ENCODE measurements at places on chromosomes 5 and 9. TPM values are rescaled to one million over a fixed set of nuclear protein-coding genes. Genes with fewer than 3 reads are reported as not detected.
A peak's percentile ranks its signal among the peaks of the same experiment; 100 is the strongest.

DNA sequence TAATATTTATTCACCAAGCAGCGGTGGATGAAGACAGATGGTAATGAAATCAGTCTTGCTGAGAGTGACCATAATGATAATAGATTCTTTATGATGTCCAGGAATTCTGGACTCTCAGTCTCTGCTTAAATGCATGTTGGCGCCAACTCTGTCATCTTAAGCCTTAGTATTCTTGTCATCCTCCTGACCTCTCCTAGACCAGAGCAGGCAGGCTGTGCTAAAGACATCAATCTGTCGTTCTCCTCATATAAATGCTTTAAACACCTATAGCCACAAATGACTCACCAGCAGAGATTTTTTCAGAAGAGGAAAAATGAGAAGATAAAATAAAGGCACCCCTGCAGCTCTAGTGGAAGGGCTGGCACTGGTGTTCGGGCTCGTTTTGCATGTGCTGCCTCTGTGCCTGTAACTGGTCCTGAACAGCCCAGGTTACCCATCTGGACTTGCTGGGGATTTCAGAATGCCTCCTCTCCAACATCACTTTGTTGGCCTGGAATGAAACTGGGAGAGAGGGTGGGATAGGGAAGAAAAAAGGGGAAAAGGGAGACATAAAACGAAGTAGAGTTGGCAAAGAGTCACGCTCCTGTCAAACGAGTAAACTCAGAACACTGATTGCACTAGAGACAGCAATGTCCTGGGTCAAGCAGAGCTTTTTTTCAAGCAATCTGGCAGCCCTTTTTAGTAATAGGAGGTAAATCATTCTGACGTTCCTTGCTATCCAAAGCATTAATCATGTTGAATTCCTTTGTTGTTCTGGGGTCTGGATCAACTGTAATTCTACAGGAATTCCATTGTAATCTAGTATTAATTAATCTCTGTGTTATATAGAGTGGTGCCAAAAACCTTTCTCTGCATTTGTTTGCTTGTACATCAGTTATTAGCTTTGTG is 195.5 kb upstream of the CLINT1 start:
- no peak overlapping the region for H3K27ac ChIP-seq
- no peaks in the 10 kb centered on the region for H3K4me1 ChIP-seq
- H3K36me3 ChIP-seq = no peaks in the 10 kb centered on the region
- H3K4me3 ChIP-seq = no peak overlapping the region
- no peaks in the 10 kb centered on the region for H3K27me3 ChIP-seq
- DNase-seq = no peak

- no peaks in the 10 kb centered on the region for H3K4me1 ChIP-seq
- H3K27me3 ChIP-seq = no peaks in the 10 kb centered on the region
- H3K36me3 ChIP-seq = no peaks in the 10 kb centered on the region
Measured at GRCh38 chr5:159581502-159582249, 251.4 kb upstream of the IL12B start.

GRCh38 chr5:158832731-158833130 is 267.0 kb downstream of the EBF1 start:
- H3K4me1 ChIP-seq = no peaks in the 10 kb centered on the region
- H3K27me3 ChIP-seq = no peaks in the 10 kb centered on the region
- DNase-seq = no peak
- H3K4me3 ChIP-seq = no peak overlapping the region

GRCh38 chr5:180704362-180704761 is 35.5 kb downstream of the OR2Y1 start:
- DNase-seq = peak; percentile 3
- no peak overlapping the region for H3K4me3 ChIP-seq
- H3K27ac ChIP-seq = no peak overlapping the region
- H3K36me3 ChIP-seq = no peaks in the 10 kb centered on the region
- no peaks in the 10 kb centered on the region for H3K27me3 ChIP-seq
- H3K4me1 ChIP-seq = no peaks in the 10 kb centered on the region

The NRG2 gene
- 0.51 TPM for total RNA-seq

DNA sequence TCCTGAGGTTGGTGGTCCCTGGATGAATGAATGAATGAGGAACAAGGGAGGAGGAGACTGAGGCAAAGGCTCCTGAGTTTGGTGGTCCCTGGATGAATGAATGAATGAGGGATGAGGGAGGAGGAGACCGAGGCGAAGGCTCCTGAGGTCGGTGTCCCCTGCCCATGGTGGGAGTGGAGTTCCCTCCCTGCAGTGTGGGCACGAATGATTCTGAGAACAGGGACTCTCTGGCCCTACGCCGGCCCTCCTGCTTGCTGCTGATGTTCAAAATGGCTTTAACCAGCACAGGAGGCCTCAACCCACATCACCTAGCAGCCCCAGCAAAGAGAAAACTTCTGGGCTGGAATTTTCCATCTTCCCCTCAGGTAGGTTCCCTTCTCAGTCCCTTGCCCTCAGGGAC is 377.8 kb downstream of the IRX2 start:
- H3K27ac ChIP-seq = no peak overlapping the region
- H3K4me1 ChIP-seq = no peaks in the 10 kb centered on the region
- H3K4me3 ChIP-seq = no peak overlapping the region
- no peaks in the 10 kb centered on the region for H3K36me3 ChIP-seq
- H3K27me3 ChIP-seq = no peaks in the 10 kb centered on the region

GRCh38 chr5:8752595-8752994 is 793.3 kb downstream of the SEMA5A start:
- no peaks in the 10 kb centered on the region for H3K4me1 ChIP-seq
- no peaks in the 10 kb centered on the region for H3K27me3 ChIP-seq
- H3K36me3 ChIP-seq = no peaks in the 10 kb centered on the region

DNA sequence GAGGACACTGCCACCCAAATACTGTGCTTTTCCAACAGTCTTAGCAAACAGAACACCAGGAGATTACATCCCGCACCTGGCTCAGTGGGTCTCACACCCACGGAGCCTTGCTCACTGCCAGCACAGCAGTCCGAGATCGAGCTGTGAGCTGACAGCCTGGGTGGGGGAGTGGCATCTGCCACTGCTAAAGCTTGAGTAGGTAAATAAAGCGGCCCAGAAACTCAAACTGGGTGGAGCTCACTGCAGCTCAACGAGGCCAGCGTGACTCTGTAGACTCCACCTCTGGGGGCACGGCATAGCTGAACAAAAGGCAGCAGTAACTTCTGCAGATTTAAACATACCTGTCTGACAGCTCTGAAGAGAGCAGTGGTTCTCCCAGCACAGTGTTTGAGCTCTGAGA is 28.8 kb downstream of the EPB41L4A start:
- no peaks in the 10 kb centered on the region for H3K4me1 ChIP-seq
- no peak overlapping the region for H3K27ac ChIP-seq
- DNase-seq = no peak
- no peaks in the 10 kb centered on the region for H3K36me3 ChIP-seq
- no peaks in the 10 kb centered on the region for H3K27me3 ChIP-seq

The PLPP7 gene
- total RNA-seq = 8.2 TPM

The SAXO1 gene
- total RNA-seq = 0.17 TPM

The TLX3 gene
- not detected for total RNA-seq

The RAI14 gene
- total RNA-seq = 82.7 TPM

GRCh38 chr9:124629600-124629999 is 122.4 kb upstream of the NR5A1 start:
- H3K36me3 ChIP-seq = no peaks in the 10 kb centered on the region
- peak; percentile 83 for DNase-seq
- no peak overlapping the region for H3K27ac ChIP-seq

The LRRC19 gene
- not detected for total RNA-seq

GRCh38 chr5:147966829-147967228 is 60.5 kb upstream of the C5orf46 start:
- no peak for DNase-seq
- H3K36me3 ChIP-seq = no peaks in the 10 kb centered on the region
- no peak overlapping the region for H3K27ac ChIP-seq

DNA sequence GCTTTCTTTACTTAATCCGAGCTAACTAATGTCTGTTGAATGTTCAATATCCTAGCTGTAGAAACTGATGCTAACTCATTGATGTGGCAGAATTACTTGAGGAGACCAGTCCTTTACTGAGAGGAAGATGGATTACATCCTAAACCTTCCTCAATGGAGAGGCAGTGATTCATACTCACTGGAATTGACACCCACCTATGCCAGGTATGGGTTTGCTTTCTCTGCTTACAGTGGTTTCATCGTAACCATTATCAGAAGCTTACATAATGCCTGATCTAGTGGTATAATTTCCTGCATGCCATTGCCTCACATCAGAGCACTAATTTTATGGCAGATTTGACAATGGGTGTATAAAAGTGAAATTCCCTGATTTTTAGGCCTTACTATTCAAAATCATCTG is 384.7 kb downstream of the ANXA1 start:
- no peak overlapping the region for H3K4me3 ChIP-seq
- H3K36me3 ChIP-seq = no peaks in the 10 kb centered on the region
- H3K27me3 ChIP-seq = no peaks in the 10 kb centered on the region
- H3K27ac ChIP-seq = no peak overlapping the region

GRCh38 chr9:33934188-33934878 is 114.4 kb downstream of the UBAP2 start:
- H3K27me3 ChIP-seq = no peaks in the 10 kb centered on the region
- no peak overlapping the region for H3K4me3 ChIP-seq
- peaks cover 12% of the 10 kb centered on the region for H3K36me3 ChIP-seq
- no peak for DNase-seq
- H3K4me1 ChIP-seq = no peaks in the 10 kb centered on the region

The PCDHB16 gene
- total RNA-seq = 0.51 TPM

DNA sequence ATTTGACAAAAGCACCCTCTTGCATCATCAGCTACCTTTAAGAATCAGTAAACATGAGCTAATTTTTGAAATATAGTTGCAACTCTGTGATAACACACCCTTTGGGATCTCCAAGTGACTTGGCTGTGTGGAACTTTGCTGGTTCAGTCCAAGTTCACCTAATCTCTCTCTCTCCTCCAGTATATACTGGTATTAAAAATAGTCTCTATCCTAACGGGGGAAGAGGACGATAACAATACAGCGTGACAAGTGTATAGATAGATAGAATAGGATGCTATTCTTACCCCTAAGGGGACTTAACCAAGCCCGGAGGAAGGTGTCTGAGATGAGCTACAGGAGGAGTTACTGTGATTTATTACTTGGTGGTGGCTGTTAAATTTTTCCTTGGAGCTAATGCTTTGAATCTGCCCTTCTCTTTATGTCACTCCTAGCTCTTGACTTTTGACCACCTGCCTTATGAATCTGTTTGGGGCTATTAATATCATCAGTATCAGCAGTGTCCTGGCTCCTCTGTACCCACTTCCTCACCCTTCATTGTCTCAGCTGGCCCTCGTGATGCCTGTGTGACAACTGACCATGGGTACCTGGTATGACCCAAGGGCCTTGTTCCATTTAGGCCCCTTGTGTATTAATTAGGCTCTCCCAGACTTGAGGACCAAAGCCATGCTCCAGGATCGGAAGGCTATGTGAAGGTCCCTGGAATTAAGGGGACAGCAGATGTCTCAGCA is 223.9 kb downstream of the SREK1 start:
- no peaks in the 10 kb centered on the region for H3K27me3 ChIP-seq
- no peak for DNase-seq
- no peak overlapping the region for H3K4me3 ChIP-seq
- no peaks in the 10 kb centered on the region for H3K36me3 ChIP-seq

GRCh38 chr5:6376974-6377520 is 1.3 kb downstream of the MED10 start:
- no peaks in the 10 kb centered on the region for H3K4me1 ChIP-seq
- H3K36me3 ChIP-seq = peaks cover 16% of the 10 kb centered on the region
- peak; percentile 53 for DNase-seq
- peak overlapping the region; percentile 93 for H3K27ac ChIP-seq
- H3K4me3 ChIP-seq = peak overlapping the region; percentile 97

- no peaks in the 10 kb centered on the region for H3K4me1 ChIP-seq
- peaks cover 40% of the 10 kb centered on the region for H3K36me3 ChIP-seq
Measured at GRCh38 chr5:14364096-14364495, 217.5 kb upstream of the OTULINL start.

The SLC6A7 gene
- total RNA-seq = not detected

DNA sequence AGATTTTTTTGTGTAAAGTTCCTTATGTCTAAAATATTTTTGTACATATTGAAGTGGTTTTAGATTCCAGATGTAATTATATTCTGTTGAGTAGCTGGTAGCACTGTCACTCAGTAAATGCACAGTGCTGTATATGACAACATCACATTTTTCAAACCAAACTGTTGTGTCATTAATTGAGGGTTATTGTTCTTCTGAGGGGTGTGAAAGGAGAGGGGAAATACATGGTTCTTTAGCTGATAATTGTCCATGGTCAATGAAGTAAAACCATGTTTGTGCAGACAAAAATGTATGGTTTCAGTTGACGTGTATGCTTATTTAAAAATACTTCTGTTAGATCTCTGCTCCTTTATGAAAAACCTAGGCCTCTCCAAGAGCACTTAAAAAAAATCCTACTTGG is 3.3 kb downstream of the ZNF462 start:
- H3K4me3 ChIP-seq = no peak overlapping the region
- no peak for DNase-seq
- no peaks in the 10 kb centered on the region for H3K27me3 ChIP-seq
- H3K36me3 ChIP-seq = no peaks in the 10 kb centered on the region
- H3K4me1 ChIP-seq = no peaks in the 10 kb centered on the region

The ACOT12 gene
- total RNA-seq = 2.0 TPM

- no peaks in the 10 kb centered on the region for H3K36me3 ChIP-seq
- no peaks in the 10 kb centered on the region for H3K27me3 ChIP-seq
- no peak overlapping the region for H3K27ac ChIP-seq
- H3K4me3 ChIP-seq = no peak overlapping the region
- peaks cover 12% of the 10 kb centered on the region for H3K4me1 ChIP-seq
Measured at GRCh38 chr9:69984831-69985230, 58.8 kb upstream of the MAMDC2 start.

The S1PR3 gene
- 23.1 TPM for total RNA-seq

DNA sequence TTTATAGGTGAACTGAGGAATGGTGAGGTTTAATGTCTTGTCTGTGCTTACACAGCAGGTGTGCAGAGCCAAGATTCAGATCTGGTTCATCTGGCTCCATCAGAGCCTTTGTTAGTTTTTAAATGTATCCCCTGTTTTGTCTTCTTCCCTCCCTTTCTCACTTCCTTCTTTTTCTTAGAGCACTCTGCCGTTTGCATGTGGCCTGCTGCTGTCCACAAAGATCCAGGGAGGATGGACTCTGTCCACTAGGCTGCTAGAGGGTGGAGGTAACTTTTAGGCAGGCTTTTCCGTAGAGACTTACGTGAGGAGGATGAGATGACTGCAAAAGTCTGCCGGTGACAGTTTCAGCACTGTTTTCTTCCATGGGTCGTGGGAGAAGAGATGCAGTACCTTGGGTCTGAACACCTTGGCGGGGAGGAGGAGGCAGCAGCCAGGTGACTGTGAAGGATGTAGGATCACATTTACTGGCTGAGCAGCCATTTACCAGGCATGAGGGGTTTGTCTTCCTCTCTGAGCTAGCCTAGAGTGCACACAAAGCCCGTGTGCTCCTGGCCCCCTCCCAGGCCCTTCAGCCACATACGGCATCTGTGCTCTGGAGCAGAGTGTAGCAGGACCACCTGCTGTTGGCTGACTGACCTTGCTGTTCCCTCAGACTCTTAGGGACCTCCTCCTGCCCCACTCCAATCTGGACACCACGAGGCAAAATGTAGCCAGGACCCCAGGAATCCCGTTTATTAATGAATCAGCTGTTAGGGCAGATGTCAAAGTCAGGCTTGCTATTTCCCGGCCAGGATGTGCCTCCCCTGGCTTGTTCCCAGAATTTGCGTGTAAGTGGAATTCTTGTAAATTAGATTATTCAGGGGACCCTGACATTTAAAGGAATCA is 1.8 kb downstream of the NTMT1 start:
- peaks cover 8% of the 10 kb centered on the region for H3K36me3 ChIP-seq
- H3K4me1 ChIP-seq = peaks cover 35% of the 10 kb centered on the region
- H3K27ac ChIP-seq = peak overlapping the region; percentile 96
- peak overlapping the region; percentile 92 for H3K4me3 ChIP-seq
